ENCODE measurements at places on chromosomes 6 and 20. TPM values are rescaled to one million over a fixed set of nuclear protein-coding genes. Genes with fewer than 3 reads are reported as not detected.

MAP1LC3A gene
- total RNA-seq, result 11.7 TPM

DNA sequence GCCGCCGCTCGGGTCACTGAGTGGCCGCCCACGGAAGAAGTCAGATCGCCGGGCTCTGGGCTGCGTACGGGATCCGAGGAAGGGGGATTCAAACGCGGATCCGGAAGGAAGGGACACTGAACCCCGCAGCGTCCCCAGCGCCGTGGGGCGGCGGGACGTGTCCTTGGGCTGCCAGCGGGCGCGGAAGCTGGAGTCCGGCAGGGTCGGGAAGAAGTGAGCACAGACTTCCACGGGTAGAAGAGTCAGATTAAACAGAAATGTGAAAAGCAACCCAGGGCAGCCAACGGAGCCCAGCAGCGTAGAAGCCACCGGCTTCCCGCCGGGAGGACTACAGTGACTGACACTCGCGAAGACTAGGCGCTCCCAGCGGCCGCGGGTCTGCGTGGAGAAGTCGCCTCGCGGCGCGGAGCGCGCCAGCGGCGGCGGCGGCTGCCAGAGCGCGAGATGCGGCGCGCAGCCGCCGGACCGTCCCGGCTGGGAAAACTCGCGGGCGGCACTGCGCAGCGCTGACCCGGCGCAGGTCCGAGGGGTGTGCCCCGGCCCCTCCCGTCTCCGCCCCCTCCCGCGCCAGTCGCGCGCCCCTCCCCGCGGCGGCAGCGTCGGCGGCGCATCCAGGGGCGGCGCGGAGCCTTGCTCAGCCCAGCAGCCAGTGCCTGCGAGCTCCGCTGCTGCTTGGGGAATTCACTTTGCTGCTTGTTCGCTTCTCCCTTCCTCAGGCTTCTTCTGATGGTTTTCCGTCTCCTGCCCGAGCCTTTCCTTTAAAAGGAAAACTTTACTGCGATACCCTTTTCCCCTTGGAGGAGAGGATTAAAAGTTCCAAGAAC lies at the start of gene SAMD5:
SAMD5 (plus strand) TSS at position 649 of the 824 bp plus-strand sequence. CDS start 239 bp downstream, outside the sequence.
- no peak within 1 kb of the TSS for H3K27ac ChIP-seq
- peaks cover 15% of the 10 kb centered on the region for H3K4me1 ChIP-seq
- peaks cover 54% of the 10 kb centered on the region for H3K27me3 ChIP-seq
- DNase-seq, result no peak

KIF25 gene
- not detected for total RNA-seq

DNA sequence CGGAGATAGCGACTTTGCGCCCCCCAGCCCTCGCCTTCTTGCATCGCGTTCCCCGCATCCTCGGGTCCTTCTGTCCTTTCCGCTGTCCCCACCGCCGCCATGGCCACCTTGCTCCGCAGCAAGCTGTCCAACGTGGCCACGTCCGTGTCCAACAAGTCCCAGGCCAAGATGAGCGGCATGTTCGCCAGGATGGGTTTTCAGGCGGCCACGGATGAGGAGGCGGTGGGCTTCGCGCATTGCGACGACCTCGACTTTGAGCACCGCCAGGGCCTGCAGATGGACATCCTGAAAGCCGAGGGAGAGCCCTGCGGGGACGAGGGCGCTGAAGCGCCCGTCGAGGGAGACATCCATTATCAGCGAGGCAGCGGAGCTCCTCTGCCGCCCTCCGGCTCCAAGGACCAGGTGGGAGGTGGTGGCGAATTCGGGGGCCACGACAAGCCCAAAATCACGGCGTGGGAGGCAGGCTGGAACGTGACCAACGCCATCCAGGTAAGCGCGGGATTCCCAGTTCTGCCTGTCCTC lies 401 bp downstream of the SLC32A1 start:
- peaks cover 21% of the 10 kb centered on the region for H3K36me3 ChIP-seq
- DNase-seq, result no peak
- no peak overlapping the region for H3K27ac ChIP-seq
- peaks cover 47% of the 10 kb centered on the region for H3K4me1 ChIP-seq
- H3K4me3 ChIP-seq, result peak overlapping the region; percentile 89

DNA sequence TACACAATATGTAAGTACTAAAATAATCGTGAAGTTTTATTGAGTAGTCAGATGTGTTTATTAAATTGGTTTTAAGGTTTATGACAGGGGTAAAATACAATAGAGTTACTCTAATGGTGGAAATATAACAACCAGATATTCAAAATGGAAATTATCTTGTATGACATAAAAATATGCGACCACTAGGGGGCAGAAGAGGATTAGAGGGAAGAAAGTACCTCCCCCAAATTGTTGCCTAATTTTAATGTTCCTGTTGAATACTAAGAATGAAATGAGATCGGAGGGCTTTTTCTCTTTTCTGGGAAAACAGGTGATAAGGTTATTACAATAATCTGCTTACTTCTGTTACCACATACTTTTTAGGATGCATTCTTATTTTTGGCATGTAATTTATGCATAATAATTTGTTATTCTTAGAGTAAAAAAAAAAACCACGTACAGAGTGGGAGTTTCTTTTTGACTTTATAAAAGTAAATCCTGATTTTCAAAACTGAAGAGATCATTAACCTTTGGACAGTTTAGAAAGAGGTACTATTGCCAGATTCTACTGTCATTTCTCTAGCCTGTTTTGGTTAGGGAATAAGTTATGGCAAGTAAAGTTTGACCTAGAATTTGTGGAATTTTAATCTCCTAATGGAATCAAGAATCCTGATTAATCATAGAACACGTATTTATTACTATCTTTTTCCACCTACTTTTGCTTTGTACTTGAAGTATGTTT lies 159.2 kb downstream of the CD109 start:
- peaks cover 2% of the 10 kb centered on the region for H3K4me1 ChIP-seq
- peak; percentile 6 for DNase-seq
- H3K4me3 ChIP-seq, result no peak overlapping the region
- no peaks in the 10 kb centered on the region for H3K36me3 ChIP-seq
- no peak overlapping the region for H3K27ac ChIP-seq

GRCh38 chr6:3542032-3542640 lies 85.3 kb upstream of the SLC22A23 start:
- DNase-seq, result no peak
- H3K36me3 ChIP-seq, result peaks cover 3% of the 10 kb centered on the region
- H3K4me3 ChIP-seq, result no peak overlapping the region
- H3K27ac ChIP-seq, result no peak overlapping the region
- no peaks in the 10 kb centered on the region for H3K4me1 ChIP-seq

DNA sequence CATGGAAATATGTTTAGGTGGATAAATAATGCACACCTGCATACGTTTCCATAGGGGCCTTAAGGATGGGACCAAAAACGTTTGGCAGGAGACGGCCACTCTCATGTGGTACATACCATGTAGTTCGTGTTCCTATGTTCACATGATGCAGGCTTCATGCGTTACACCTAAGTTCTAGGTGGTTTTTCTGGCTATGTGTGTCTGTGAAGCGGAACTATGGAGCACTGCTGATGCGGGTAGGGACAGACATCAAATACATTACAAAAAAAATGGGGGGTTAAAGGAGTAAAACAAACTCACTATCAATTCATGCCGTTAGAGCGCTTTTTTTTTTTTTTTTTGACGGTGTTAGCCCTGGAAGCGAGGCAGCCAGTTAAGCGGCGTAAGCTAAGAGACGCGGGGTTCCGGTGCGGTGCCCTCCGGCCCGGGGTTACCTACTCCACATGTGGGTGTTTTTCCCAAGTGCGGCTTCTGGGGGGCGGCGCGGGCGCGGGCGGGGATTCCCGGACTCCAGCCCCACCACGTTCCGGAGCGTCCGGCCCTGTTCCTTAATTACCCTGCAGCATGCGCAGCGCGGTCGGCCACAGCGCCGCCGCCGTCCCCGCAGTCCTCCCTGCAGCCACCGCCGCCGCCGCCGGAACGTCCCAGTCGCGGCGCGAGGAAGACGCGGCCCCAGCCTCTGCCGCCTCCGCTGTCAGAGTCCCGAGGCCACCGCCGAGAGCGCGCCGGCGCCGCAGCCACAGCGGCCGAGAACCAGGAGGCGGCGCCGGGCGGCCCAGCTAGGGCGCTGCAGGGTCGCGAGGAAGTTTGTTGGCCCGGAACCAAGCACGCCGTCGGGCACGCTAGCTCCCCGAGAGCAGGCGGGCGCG lies 648 bp downstream of the COL19A1 start:
- peaks cover 40% of the 10 kb centered on the region for H3K27me3 ChIP-seq
- DNase-seq, result peak; percentile 26
- H3K27ac ChIP-seq, result peak overlapping the region; percentile 88
- peaks cover 30% of the 10 kb centered on the region for H3K4me1 ChIP-seq

All from T-helper 17 cell (primary cell).